ENCODE measurements at places on chromosomes 13 and 19. TPM values are rescaled to one million over a fixed set of nuclear protein-coding genes. Genes with fewer than 3 reads are reported as not detected.

The CNMD gene
- not detected for total RNA-seq

The CFD gene
- 69.5 TPM for total RNA-seq

The CPAMD8 gene
- 22.4 TPM for total RNA-seq

The ZNF615 gene
- total RNA-seq = 8.3 TPM

The PARP4 gene
- total RNA-seq = 24.4 TPM

The PCP2 gene
- 2.3 TPM for total RNA-seq

The C1QTNF9B gene
- 2.1 TPM for total RNA-seq

The KIR3DL2 gene
- not detected for total RNA-seq

All from heart right ventricle (tissue), 16 donors.